ENCODE measurements at places on chromosomes 7 and 10. TPM values are rescaled to one million over a fixed set of nuclear protein-coding genes. Genes with fewer than 3 reads are reported as not detected.

Gene ZNF488
- 0.13 TPM for total RNA-seq

Gene VPS41
- total RNA-seq: 88.2 TPM

Gene KCP
- not detected for total RNA-seq

Gene WDR86
- 9.0 TPM for total RNA-seq

Gene CLRN3
- not detected for total RNA-seq

Gene ALOX5
- not detected for total RNA-seq
